ENCODE measurements at places on chromosomes 4 and X.

DNA sequence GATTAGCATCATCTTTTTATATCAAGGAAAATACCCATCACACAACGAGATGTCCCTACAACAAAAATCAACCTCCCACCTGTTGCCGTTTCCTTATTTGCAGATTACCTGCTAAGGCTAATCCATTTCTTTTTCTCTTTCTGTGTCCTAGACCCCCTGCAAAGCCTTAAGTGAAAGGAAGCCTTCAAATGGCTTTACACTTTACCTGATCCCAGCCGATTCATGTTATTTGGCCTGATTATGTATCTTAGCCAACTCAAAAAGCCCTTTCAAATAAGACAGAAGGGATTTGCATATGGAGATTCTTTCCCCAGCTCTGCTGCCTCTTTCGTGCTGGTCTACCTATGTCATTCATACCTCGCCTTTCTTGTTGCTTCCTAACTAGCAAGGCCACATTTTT lies 14.4 kb downstream of the ABCG2 start:
- DNase-seq, result no peak

DNA sequence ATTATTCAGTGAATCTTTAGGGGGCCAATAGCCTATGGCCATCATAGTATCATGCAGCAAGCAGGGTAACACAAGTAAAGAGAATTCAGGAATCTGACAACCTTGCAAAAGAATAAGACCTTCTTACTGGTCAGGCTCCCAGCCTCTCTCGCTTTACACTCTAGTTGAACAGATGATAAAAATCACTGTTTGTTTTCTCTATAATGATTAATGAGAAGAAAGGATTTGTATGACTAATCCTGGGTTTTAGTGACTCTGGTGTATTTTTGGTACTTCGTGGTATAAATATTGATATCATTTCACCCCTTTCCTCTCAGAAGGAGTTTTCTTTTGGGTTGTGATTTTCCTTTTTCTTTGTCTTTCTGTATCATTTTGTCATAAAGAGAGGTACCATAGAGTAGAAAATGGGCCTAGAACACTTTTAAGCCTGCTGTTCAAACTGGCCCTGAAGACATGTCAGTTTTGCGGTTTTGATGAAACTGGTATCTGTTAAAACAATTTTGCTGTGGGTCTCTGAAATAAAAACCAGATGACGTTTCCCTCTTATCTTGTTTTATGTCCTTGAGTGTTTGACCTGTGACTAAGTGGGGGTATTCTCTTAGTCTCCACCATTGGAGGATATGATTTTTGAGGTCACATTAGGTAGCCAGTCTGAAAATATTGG lies 294.9 kb upstream of the TBX22 start:
- no peak for DNase-seq

GRCh38 chrX:4240541-4241194 lies 527.2 kb upstream of the PRKX start:
- no peak for DNase-seq

GRCh38 chrX:135512508-135513129 lies 7.8 kb upstream of the INTS6L start:
- no peak for DNase-seq

GRCh38 chrX:119190831-119191230 lies 45.3 kb upstream of the PGRMC1 start:
- no peak for DNase-seq

- no peak for DNase-seq
These were observed 145.2 kb upstream of the FTHL17 start for GRCh38 chrX:31217084-31217483.

- DNase-seq, result no peak
These were observed 154.2 kb downstream of the NHS start for GRCh38 chrX:17529151-17529745.

GRCh38 chr4:2396781-2397368 lies 21.6 kb downstream of the ZFYVE28 start:
- no peak for DNase-seq

- no peak for DNase-seq
These were observed 2498.1 kb downstream of the PCDH7 start for GRCh38 chr4:33218238-33218637.

GRCh38 chrX:139639253-139639652 lies 68.7 kb downstream of the MCF2 start:
- no peak for DNase-seq

DNA sequence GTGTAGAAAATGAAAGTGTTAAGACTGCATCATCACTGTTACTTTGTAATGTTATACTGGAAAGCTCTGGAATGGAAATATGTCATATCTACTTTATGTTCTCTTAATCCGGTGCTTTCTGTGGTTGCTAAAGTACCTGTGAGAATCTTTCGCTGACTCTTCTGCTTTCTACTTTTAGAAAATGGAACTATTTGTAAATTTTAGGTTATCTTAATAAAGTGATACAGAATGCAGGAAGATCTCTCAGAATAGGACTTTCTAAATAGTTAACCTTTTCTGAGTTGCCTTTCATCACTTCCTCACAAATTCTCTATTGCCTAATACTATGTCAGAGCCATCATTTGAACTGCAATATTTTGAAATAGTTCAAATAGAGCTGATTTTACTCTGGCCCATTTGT lies 69.3 kb downstream of the BMP2K start:
- no peak for DNase-seq

GRCh38 chr4:99205153-99205979 lies 13.7 kb downstream of the ADH6 start:
- no peak for DNase-seq

DNA sequence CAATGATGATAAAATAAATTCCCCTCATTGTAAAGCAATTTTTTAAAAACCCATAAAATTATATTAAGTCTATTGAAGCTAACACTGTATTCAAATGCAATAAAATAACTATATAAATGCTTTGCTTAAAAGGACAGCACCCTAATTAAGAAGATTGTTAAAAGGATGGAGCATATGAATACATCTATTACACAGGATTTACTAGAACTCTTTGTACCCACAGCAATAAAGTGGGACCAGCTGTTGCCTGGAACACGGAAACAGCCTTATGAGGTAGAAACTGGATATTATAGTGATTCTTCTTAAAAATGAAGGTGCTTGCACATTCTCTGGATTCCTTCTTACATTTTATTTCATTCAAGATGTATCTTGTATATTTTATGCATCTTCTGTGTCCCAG lies 298.7 kb upstream of the KLF3 start:
- no peak for DNase-seq

DNA sequence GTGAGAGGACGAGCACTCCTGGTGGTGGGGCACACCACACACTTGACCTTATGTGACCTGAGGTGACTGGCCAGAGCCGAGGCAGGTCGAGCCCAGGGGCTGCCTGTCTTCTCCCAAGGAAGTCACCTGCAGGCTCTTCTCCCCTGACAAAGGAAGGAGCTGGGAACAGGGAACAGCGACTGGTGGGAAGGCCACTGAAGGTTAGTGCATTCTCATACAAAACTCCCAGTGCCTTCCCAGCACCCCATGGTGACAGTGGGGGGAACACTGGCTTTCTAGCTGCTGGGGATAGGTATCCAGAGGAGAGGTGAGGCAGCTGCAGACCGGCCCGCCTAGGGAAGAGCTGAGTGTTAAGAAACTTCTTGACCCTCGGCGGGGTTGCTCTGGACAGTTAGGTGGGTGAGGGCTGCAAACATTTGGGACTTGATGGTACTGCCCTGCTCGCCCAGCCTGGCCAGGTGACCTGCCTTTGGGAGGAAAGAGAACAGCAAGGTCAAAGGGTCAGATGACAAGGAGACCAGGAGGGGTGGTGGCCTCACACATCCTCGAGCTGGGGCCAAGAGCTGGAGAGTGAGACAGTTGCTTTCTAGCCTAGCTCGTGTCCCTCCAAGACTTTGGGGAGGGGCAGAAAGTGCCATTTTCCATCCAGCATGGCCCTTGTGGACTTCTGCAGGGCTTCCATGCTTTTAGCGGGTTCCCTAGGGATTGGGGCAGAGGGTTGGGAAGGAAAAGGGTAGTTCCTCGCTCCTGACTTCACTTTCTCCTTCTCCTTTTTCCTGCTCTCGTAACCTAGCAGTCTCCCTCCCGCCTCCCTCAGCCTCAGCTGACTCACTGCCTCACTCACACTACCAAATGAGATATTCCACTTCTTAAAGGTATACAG lies 2.7 kb downstream of the NALF2 start:
- no peak for DNase-seq

DNA sequence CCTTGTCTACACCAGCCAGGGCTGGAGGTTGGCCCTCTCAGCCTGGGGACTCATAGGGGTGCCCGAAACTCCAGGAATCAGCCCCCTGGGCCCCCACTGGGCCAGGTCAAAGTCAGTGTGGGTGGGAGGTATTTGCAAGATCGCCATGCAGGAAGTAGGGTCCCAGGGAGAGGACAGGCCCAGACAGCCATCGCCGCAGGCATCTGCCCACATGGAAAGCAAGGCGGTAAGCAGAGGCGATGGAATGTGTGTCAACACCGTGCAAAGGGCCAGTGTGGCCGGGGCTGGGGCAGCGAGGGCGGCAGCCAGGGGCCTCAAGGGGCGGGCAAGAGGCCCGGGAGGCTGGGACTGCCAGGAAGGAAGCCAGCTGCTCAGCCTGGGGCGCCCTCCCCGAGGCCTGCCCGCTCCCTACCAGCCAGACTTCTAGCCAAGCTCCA lies 19.3 kb upstream of the DUSP9 start:
- DNase-seq, result no peak

DNA sequence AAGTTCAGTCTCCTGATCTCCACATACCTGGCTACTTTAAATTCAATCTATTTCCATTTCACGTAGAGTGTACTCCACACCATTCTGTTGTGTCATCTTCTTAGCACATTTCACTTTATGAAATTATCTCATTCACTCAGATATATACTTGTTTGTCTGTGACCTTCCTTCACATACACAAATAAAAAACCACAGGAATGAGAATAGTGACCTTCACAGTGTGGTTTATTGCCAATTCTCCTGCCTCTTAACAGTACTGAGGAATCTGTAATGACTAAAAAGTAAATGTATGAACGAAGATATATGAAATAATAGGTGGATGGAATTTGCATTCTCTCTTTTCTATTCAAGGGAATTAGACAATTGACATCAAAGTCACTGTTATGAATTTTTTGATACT lies 183.9 kb upstream of the PCDH7 start:
- no peak for DNase-seq

- DNase-seq, result no peak
These were observed 6.0 kb downstream of the SORBS2 start for GRCh38 chr4:185805979-185806378.

DNA sequence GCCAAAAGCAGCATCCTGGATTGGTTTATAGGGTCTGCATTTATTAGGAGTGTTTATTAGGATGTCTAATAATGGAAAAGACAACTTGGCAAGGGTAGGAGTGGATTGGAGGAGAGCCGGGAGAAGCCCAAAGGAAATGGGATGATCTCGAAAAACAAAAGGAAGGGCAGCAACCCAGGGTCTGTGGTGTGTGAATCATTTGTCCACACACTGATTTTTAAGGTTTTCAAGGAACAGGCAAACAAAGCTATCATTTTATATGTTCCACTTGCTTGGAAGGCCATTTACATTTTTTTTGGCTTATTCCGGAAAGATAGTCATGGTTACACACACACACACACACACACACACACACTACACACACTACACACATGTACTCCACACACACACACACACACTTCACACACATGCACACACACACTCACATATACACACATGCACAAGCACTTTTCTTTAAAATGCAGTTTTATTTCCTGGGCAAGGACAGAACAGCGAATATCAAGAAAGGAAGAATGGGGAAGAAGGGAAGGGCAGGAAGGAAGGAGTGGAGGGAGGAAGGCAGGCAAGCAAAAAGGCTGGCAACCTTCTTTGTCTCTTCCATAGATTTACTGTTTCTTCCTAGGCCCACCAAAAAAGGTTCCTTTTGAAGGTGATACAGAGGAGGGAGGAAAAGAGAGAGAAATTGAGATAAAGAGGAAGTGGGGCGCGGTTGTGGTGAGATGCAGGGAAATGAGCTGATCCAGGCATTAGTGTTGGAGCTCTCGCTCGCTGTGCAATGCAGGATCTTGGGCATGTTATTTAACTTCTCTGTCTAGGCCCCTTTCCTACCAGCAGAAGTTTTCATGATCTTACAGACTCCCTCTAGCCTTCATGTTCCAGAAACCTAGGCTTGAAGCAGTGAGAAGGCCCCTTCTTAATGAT lies 88.6 kb upstream of the MAML3 start:
- no peak for DNase-seq

DNA sequence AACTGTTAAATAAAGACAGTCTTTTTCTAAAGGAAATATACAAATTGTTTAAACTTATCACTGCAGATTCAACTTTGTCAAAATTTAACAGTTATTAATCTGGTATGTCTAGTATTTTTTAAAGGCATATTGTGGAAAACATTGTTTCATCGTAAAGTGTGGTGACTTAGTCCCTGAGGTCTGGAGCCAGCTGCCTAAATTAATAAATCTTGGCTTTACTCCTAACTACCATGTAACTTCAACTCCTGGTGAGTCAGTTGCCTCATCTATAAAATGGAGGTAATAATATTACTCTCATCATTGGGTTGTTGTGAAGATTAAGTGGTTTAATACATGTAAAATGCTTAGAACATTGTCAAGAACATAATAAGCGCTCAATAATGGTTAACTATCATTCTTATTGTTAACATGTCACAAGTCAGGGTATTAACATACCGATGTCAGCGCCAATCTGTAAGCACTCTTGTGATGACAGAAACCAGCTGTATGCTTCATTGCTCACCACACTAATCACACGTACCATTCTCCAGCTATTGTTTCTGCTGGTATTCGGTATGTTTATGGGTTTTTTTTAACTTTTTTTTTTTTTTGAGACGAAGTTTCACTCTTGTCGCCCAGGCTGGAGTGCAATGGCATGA lies 14.1 kb upstream of the SMIM43 start:
- no peak for DNase-seq

DNA sequence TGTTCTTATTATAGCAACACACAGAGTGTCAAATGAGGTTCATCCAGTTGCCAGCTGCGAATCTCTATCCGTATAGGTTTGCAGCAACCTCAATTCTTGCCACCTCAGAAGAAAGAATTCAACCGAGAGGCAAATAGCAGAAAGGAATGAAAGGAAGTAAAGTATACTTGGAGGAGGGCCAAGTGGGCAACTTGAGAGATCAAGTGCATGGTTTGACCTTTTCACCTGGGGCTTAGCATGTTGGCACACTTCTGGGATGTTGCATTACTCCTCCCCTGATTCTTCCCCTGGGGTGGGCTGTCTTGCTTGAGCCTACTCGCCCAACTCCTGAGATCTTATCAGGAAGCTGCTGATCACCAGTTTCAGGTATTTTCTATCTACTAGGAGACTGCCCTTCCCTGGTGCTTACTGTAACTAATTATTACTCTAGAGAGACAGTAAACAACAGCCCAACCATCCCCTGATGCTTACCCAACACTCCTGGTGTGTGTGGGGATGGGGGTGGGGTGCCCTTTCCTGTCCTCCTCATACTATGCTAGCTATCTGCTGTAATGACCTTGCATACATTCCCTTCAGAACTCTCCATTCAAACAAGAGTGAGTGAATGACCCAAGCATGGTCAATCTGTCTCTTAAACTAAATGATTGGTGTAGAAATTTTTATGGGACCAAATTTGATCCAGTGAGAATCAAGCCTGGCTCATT lies 7.3 kb upstream of the TMEM33 start:
- DNase-seq, result no peak

- DNase-seq, result no peak
These were observed 797.7 kb downstream of the ADGRL3 start for GRCh38 chr4:61997831-61998230.

- no peak for DNase-seq
These were observed 17.1 kb upstream of the SLC7A11 start for GRCh38 chr4:138259271-138259670.
